Dermis lymphatic vessel endothelial cell (primary cell): ENCODE measurements at places on chromosomes 1 and 21. TPM values are rescaled to one million over a fixed set of nuclear protein-coding genes. Genes with fewer than 3 reads are reported as not detected.

AMIGO1 gene
- 1.2 and 1.7 TPM in 2 replicates for total RNA-seq

PDPN gene
- 48.9 and 62.9 TPM in 2 replicates for total RNA-seq

FCN3 gene
- not detected in 2 replicates for total RNA-seq

GBP1 gene
- 3.4 and 6.5 TPM in 2 replicates for total RNA-seq

LCE1A gene
- total RNA-seq: not detected in 2 replicates

RHBDL2 gene
- total RNA-seq: not detected in 2 replicates

OR2T33 gene
- total RNA-seq: not detected in 2 replicates

LIN28A gene
- total RNA-seq: not detected in 2 replicates

CCDC17 gene
- 0.87 and 0.95 TPM in 2 replicates for total RNA-seq

CYP4A11 gene
- total RNA-seq: not detected in 2 replicates

CTNNBIP1 gene
- total RNA-seq: 25.4 and 33.7 TPM in 2 replicates

ANKRD45 gene
- under 0.01 TPM in 1 of 2 replicates, not detected in the other for total RNA-seq

DMRTA2 gene
- total RNA-seq: under 0.01 TPM in 1 of 2 replicates, not detected in the other

DRAXIN gene
- total RNA-seq: 0.11 and 0.34 TPM in 2 replicates

UBE2U gene
- total RNA-seq: 0.11 TPM in 1 of 2 replicates, not detected in the other

LCE2B gene
- total RNA-seq: not detected in 2 replicates

EVA1C gene
- 14.1 and 15.8 TPM in 2 replicates for total RNA-seq

NR1I3 gene
- total RNA-seq: not detected in 2 replicates

SPRR4 gene
- not detected in 2 replicates for total RNA-seq

RASSF5 gene
- total RNA-seq: 0.09 and 0.11 TPM in 2 replicates

OLIG2 gene
- total RNA-seq: not detected in 2 replicates

PIK3CD gene
- total RNA-seq: 4.0 and 4.7 TPM in 2 replicates
